Kidney (tissue), 22 donors: ENCODE measurements at places on chromosomes 2 and 18. TPM values are rescaled to one million over a fixed set of nuclear protein-coding genes. Genes with fewer than 3 reads are reported as not detected.

DNA sequence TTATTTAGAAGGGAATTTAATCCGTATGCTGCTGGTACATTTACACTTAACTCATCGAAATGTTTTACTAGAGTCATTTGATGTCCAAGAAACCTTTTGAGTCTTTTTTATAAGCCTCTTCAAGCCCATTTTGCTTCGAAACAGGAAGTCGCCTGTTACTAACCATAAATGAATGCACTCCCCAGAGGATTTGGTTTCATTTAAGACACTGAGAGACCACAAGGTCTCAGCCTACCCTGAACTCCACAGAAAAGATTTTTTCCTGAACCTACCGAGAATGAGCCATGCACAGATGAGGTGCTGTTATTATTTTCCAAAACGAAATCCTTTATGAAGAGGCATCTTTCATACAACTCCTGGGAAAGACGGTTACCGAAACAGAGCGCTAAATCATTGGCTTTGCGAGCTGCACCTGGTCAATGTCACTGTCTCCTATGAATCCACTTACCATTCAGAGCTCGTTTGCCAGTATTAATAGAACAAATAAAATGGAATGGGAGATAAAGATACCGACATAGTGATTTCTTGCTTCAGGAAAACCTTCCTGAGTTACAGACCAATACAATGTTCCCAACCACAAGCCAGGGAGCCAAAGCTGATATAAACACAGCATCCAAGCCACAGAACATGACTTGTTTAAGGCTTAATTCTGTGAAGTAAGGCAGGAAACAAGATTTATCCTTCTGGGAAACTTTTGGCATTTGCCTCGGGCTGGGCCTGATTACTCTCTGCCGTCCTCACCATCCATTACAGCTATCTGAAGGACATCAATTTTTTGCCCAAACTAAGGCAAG is 382.1 kb downstream of the OSR1 start:
- peak; percentile 67 for DNase-seq

- no peak for DNase-seq
These were observed 358 bp downstream of the USP37 start for GRCh38 chr2:218567797-218568189.

The AMER3 gene
- not detected for polyA plus RNA-seq

GRCh38 chr18:62778976-62779869 is 63.9 kb downstream of the PHLPP1 start:
- no peak for DNase-seq

DNA sequence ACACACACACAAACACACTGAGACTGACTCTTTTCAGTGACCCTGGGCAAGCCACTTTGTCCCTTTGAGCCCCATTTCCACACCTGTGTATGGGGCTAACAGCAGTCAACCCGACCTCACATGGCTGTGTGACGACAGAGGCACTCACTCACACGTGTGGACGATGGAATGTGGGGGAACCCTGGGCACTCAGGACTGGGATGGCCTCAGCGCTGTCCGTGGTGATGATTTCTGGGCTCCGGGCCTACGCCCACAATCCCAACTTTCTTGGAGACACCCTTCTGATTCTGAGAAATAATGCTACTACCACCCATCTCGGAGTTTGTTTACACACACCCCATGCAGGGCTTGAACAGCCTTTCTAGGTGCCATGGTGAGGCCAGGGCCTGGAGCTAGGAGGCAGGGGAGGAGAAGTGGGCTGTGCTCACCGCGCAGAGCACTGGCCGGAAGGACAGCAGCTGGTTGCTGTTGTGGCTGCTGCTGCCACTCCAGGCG is 1.5 kb downstream of the CRYBA2 start:
- DNase-seq: peak; percentile 39

The MARCHF4 gene
- polyA plus RNA-seq: 0.09 TPM

The RAB6C gene
- 0.17 TPM for polyA plus RNA-seq

DNA sequence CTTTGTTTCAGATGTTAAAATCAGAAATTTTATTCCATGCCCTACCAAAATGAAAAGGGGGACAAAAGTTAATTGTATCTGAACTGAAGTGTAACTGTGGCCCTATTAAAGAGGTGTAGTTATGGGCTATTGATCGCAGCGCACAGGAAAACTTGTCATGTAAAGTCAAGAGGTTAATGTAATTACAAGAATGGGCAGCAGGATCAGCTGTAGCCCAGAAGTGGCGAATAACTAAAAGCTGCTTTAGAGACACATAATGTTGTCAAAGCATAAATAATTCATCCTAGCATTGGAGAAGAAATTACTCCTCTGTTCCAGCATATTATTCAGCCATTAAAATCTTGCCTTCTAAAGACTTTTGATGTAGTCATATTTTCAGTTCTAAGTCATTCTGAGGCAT is 211.8 kb downstream of the EPHA4 start:
- DNase-seq: no peak

DNA sequence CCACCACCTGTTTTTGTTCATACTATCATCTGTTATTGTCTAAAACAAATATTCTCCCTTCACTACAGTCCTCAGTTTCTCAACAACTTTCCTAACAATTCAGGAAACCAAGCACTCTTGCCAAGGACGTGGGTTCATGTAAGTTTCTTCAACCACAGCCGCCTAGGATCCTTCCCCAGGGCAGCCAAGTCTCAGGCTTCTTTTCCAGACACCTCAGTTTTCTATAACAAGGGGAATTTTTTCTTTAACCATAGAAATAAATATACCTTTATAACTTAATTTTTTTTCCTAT is 39.4 kb upstream of the AGPS start:
- no peak for DNase-seq

DNA sequence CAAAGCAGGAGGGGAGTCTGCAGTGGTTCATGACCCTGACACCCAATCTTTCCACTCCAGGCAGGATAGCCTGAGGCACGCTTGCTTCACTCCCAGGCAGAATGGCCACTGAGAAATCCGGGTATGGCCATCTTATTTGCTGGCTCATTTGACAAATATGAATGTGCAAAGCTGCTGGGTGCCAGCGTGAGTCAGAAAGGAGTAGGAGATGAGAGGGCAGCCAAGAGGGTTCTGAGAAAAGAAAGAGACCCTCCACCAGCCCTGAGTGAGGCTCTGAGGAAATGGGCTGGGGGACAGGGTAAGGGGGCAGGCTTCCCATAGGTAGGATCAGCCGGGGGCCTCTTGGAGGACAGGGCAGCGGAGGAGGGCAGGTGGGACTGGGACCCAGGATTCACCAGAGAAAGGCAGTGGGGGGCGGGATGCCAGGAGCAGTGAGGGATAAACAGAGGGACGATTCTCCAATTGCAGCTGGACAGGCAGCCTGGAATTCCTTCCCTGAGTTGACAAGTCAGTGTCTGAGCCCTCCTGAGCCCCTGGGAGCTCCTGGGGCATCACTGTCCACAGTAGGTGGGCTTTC is 15.2 kb downstream of the RAMP1 start:
- DNase-seq: no peak

The CD226 gene
- polyA plus RNA-seq: 0.28 TPM

- DNase-seq: no peak
These were observed 57.4 kb downstream of the LINC00305 start for GRCh38 chr18:64091526-64091925.

- no peak for DNase-seq
These were observed 525.1 kb upstream of the FAM98A start for GRCh38 chr2:34123996-34124785.

- DNase-seq: peak; percentile 36
These were observed 299.4 kb downstream of the AGAP1 start for GRCh38 chr2:235793163-235793752.

- DNase-seq: no peak
These were observed 62.0 kb upstream of the ASAP2 start for GRCh38 chr2:9144617-9145016.

DNA sequence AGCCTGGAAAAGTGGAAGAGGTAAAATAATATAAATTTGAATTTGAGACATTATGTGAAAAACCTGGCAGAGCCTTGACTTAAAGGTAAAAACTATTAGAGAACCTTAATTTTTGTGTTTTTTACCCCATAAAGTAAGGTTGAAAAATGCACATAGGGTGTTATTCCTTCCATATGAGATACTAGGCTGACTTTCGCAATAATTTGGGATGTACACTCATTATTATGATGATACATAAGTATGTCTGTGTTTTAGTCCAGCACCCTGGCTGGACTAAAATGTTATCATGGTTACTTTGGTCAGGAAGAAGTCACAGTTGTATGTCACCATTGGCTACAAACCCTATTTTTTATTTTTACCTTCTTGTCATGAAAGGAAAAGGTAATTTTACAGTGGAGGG is 19.8 kb downstream of the NEMP2 start:
- DNase-seq: no peak

The REG1B gene
- 1.5 TPM for polyA plus RNA-seq

DNA sequence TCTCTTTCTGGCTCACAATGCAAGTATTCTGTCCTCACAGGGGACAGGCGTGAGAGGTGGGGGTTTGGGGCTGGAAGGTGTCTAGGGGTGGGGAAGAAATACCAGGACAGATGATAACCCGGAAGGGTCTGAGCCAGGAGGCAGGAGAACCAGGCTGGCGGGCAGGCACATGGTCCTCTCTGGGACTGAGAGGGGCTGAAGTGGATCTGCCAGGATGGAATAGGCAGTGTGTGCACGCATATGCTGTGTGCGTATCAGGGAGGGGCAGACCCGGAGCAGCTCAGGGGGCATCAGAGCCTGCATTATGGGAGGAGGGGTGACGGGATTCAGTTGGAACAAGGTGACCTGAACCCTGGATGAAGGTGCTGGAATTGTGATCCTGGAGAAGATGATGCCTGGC is 157.3 kb downstream of the DYSF start:
- DNase-seq: no peak

The OXER1 gene
- 5.4 TPM for polyA plus RNA-seq

The NETO1 gene
- polyA plus RNA-seq: not detected

GRCh38 chr2:217277646-217278398 is 418.0 kb upstream of the TNP1 start:
- DNase-seq: peak; percentile 43

DNA sequence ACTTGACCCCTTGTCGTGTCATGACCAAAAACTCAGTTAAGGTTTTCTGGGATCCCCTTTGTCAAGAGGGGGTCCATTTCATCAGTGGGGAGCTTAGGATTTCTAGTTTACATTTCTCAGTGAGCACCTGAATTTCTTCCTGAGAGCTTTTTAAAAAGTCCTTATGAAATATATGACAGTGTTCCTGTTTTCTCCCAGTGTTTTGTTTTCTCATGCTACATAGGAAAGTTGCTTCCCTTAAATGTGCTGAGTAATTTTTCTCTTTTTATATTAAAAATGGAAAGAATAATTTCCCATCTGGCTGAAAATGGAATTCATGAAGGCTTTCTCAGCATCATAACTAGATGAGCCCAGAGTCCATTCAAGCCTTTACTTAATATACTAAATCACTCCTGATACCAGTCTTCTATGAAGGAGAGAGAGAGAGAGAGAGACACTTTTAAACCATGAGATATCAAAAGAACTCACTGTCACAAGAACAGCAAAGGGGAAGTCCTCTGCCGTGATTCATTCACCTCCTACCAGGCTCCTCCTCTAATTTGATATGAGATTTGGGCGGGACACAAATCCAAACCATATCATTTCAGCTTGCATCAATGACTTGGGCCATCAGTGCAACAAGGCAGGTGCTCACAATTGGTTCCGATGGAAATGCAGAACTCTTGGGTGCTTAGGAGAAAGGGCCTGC is 61.1 kb downstream of the XRCC5 start:
- no peak for DNase-seq

GRCh38 chr2:240705204-240705791 is 13.6 kb downstream of the AQP12A start:
- DNase-seq: peak; percentile 26

DNA sequence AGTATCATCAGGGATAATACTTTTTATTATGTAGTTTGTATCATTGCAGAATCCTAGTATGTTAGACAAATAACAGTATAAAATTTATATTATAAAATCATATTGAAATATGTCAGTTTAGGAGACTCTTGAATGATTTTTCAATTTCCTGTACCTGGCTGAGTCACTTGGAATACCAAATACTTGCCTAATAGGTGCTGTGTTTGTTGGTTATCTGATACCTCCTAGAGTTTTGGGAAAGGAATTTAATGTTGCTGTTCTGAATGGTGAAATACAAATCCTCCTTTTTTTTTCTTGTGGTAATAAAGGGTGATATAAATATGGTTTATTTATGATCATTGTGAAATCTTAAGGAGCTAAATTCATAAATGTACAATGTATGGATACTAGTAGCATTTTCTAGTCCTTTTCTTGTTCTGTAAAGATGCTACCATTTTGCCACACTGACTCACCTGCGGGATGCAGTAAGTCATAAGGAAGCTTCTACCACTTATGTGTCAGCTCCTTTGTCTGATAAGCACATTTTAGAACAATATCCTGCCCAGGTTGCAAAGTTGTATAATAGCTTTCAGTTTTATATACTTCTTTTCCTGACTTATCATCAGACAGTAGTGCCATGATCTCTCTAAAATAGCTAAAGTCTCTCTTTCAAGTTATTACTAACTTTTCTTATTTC is 465.5 kb downstream of the XIRP2 start:
- DNase-seq: no peak

DNA sequence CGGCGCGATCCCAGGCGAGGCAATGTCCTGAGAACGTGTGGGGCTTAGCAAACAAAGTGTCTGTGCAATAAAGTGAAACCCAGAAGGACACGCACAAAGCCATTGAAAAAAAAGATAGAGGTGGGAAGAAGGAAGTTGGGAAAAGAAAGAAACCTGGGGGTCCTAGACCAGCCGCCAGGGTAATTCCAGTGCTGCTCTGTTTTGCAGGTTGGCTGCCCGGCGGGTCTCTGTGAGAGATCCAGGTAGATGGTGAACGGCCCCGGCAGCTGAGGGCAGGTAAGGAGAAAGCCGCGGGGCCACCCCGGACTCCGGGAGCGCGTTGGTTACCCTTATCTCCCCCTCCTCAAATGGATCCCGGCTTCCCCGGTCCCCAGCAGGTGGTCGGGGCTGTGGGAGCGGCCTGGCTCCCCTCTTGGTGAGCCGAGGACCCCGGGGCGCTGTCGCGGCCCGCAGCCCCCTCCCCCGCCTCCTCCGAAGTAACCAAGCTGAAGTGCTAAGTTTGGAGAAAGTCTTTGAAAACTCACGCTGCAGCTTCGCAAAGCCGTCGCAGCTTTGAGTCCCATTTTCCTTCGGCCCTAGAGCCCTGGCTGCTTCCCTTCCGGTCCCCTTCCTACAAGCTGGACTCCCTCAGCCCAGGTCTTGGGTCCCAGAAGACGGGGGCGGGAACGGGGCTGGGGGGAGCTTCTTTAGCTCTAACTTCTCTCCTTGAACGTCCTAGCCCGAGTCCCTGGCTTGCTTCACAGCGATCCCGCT is 588 bp downstream of the OTX1 start:
- DNase-seq: peak; percentile 46

The ANKRD12 gene
- polyA plus RNA-seq: 3.9 TPM

DNA sequence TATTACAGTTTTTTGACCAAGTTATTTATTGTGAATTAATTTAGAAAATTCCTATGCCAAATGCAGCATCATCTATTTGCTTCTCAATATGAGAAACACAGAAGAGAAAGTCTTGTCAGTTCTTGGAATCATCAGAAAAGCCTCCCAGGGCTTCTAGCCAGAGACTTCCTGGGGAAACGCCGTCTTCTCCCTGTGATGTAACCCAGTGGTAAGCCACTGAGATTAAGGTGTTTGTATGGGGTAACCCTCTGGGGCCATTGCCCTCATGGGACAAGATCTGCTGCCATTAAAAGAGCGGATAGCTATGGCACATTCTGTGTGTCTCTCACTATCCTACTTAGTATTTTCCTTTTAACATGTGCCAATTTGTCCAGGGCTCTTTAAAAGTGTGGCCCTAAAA is 28.0 kb downstream of the ANKRD29 start:
- no peak for DNase-seq

The ASXL3 gene
- polyA plus RNA-seq: 0.71 TPM

The ACMSD gene
- polyA plus RNA-seq: 152 TPM

GRCh38 chr2:241064008-241064801 is 37.9 kb downstream of the MTERF4 start:
- peak; percentile 52 for DNase-seq
